ENCODE measurements at places on chromosomes 3 and 15. TPM values are rescaled to one million over a fixed set of nuclear protein-coding genes. Genes with fewer than 3 reads are reported as not detected.
A peak's percentile ranks its signal among the peaks of the same experiment; 100 is the strongest.

DNA sequence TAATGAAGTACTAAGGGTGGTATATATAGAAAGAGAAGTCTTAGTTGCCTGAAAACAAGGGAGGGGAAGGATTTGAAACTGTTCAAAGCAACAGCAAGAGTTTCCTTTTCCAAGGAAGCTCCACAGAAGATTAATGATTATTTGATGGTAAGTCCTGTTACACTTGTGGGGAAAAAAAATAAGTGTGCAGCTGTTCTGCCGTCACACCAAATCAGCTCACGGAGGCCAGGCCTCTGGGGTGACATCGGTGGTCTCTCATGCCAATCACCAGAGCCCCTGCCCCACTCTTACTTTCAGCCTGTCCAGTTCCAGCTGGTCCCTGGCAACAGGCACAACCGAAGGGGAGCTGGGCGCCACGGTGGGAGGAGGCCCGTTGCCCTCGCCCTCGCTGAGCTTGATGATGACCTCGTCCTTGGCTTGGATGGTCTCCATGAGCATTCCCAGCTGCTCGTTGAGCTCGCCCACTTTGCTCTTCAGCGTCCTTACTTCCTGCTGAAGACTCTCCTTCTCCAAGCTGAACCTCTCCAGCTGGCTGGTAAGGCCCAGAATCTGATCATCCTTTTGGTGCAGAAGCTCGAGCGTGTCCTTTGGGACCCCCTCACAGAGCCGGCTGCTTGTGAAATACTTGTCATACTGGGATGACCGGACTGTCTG is 53.5 kb downstream of the TBC1D2B start:
- H3K27me3 ChIP-seq = no peaks in the 10 kb centered on the region
- no peaks in the 10 kb centered on the region for H3K36me3 ChIP-seq
- no peak overlapping the region for H3K27ac ChIP-seq
- peak overlapping the region; percentile 47 for H3K4me3 ChIP-seq
- H3K4me1 ChIP-seq = peaks cover 20% of the 10 kb centered on the region
- DNase-seq = no peak

DNA sequence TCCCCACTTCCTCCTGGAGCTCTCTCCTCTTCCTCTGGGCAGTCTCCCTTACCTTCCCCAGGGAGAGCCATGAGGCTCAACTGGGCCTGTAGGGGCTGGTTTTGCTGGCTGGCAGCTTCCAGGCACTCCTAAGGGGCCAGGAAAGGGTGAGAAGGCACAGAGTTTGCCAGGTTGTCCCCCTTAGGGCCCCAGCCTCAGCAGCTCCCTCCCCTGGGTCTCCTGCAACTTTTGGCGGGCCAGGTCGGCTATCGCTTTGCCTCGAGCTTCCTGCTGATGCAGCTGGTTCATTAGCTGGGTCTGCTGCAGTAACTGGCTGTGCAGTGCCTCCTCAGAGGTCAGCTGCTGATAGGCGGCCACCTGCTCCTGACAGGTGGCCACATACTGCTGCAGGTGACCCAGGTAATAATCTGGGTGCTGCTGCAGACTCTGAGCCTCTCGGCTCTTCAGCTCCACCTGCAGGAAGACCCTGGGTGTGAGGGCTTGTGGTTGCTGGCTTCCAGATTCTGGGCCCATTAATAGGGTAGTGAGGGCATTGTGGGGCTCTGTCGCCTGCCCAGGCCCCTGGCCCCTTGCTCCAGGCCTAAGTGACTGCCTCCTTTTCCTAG is 29.7 kb upstream of the OR4F6 start:
- DNase-seq = no peak
- H3K27ac ChIP-seq = no peak overlapping the region
- H3K36me3 ChIP-seq = no peaks in the 10 kb centered on the region
- H3K27me3 ChIP-seq = peaks cover 8% of the 10 kb centered on the region
- H3K4me3 ChIP-seq = no peak overlapping the region

DNA sequence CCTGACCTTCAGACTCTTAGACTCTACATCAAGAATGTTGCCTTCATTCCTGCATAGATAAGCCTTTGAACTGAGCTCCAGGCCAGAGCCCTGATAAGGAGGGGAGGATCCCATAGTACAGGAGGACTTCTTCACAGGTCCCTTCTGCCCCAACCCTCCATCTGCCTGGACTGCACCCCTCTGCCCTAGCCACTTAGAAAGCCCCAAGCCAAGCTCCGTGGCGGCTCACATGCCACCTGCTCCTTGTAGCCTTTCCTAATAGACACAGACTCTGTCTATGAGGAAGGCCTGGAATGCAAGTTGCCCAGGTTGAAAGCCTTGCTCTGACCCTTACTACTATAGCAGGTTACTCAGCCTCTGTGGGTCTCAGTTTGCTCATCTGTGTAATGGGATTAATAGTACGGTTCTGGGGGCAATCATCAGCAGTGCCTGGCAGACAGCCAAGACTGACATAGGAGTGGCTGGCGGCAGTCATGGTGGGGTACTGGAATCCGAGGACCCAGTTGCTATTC is 11.6 kb downstream of the PCSK6 start:
- DNase-seq = no peak
- H3K27me3 ChIP-seq = peaks cover 7% of the 10 kb centered on the region
- H3K4me3 ChIP-seq = no peak overlapping the region
- no peaks in the 10 kb centered on the region for H3K36me3 ChIP-seq

Gene MKRN3
- total RNA-seq = 1.4 TPM

Gene TMEM108
- 9.0 TPM for total RNA-seq
